Right cardiac atrium (tissue), 5 donors: ENCODE measurements at places on chromosomes 13 and 19. TPM values are rescaled to one million over a fixed set of nuclear protein-coding genes. Genes with fewer than 3 reads are reported as not detected.
A peak's percentile ranks its signal among the peaks of the same experiment; 100 is the strongest.

Gene COL4A1
- 91.9 TPM for total RNA-seq

Gene SIGLEC8
- total RNA-seq, result not detected

Gene KCNRG
- total RNA-seq, result 0.35 TPM

Gene RDH8
- total RNA-seq, result not detected

Gene OR7D2
- total RNA-seq, result not detected

DNA sequence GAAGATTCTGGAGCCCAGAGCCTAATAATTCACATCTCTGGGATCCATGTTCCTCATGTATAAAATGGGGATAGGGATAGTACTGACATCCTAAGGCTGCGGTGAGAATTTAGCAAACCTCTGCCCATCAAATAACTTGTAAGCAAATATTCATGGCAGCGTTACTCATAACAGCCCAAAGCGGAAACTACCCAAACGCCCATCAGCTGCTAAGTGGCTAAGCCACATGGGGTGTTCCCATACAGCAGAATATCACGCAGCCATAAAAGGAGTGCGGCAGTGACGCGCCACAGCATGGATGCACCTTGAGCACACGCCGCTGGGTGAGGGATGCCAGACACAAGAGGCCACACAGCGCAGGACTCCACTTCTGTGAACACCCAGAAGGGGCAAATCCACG, 19.7 kb downstream of the VRK3 start:
- no peak for DNase-seq

- peak; percentile 46 for DNase-seq
Measured at GRCh38 chr19:58392945-58393724, 2.3 kb upstream of the RNF225 start.

DNA sequence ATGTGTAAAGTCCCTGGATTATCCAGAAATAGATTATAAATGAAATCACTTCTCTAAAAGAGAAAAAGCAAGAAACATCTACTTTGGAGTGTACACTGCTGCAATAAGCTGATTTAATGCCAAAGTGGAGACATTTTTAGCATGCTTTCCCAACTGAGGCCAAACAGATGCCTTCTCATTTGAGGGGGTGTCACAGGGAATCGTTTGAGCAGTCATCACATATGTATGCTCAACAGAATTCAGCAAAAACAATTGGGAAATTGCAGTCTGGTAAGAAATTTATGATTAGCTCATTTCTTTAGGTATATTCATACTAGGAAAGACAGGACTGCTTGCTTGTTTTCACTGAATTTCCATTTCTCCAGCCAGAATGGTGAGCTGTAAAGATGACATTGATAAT, 27.3 kb upstream of the TPP2 start:
- DNase-seq, result no peak

GRCh38 chr19:43780706-43781525, at the start of gene KCNN4:
Gene KCNN4, minus strand, starts transcription at chr19:43780973. Its CDS starts 112 bp downstream, at chr19:43780861.
- DNase-seq, result peak; percentile 58

DNA sequence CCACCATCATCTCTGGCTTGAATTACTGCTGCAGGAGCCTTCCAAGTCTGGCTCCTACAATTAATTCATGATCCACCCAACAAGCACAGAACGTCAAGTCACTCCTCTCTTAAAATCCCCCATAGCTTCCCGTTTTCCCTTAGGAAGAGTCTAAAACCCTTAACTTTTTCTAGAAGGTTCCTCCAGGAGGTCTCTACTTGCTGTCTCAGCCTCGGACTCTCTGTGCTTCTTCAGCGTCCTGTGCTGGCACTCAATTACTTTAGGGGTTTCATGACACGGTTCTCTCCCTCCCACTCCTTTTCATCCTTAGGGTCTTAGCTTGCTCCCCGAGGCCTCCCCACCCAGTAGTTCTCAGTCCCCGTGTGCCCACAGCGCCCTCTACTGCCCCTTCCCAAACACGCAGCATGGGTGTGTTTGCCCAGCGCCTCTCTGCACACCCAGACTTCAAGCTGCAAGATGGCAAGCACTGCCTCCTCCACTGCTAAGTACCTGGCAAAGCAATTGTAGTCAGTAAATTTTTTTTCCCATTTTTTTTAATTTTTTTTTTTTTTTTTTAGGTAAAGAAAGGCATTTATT, 25.8 kb upstream of the MAP3K10 start:
- peak; percentile 42 for DNase-seq

GRCh38 chr19:19039901-19040300, 6.5 kb downstream of the ARMC6 start:
- DNase-seq, result no peak
